GM12891 (cell line): ENCODE measurements at places on chromosomes 13 and 19.
A peak's percentile ranks its signal among the peaks of the same experiment; 100 is the strongest.

- DNase-seq, result no peak
Observed at GRCh38 chr19:46958532-46958931, 61.1 kb upstream of the NPAS1 start.

- no peak for DNase-seq
Observed at GRCh38 chr13:89862691-89863036, 1484.8 kb upstream of the MIR17HG start.

- no peak for DNase-seq
Observed at GRCh38 chr19:49971991-49972411, 11.0 kb upstream of the SIGLEC11 start.

GRCh38 chr13:79525064-79525857 lies 44.3 kb downstream of the NDFIP2 start:
- DNase-seq, result no peak

GRCh38 chr13:93727211-93728141 lies 500.9 kb downstream of the GPC6 start:
- DNase-seq, result no peak

DNA sequence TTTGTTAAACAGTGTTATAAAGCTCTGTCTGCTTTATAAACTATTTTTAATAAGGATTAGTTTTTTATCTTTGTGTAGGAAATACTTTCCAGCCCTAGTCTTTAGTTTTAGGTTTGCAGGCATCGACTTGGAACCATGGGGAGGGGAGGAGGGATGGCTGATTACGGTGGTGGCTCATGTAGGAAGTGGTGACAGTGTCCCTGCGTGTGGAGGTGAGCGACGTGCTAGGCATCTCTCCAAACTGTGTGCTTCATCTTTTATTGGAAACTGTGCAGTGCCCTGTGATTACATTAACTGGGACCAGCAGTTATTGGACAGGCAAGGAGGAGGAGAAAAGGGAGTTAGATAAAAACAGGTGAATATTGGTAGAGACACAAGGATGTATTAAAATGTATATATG lies 203.8 kb downstream of the ATP8A2 start:
- DNase-seq, result no peak

GRCh38 chr19:711254-711653 lies 2.5 kb downstream of the PALM start:
- DNase-seq, result no peak

DNA sequence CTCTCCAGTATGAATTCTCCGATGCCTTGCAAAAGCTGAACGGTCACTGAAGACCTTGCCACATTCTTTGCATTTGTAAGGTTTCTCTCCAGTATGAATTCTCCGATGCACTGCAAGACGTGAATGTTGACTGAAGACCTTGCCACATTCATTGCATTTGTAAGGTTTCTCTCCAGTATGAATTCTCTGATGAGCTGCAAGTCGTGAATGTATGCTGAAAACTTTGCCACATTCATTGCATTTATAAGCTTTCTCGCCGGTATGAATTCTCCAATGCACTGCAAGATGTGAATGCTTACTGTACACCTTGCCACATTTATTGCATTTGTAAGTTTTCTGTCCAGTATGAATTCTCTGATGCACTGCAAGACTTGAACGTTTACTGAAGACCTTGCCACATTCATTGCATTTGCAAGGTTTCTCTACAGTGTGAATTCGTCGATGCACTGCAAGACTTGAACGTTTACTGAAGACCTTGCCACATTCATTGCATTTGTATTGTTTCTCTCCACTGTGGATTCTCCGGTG lies 20.0 kb upstream of the ZNF841 start:
- no peak for DNase-seq

- no peak for DNase-seq
Observed at GRCh38 chr13:74819549-74819948, 662.4 kb downstream of the TBC1D4 start.

DNA sequence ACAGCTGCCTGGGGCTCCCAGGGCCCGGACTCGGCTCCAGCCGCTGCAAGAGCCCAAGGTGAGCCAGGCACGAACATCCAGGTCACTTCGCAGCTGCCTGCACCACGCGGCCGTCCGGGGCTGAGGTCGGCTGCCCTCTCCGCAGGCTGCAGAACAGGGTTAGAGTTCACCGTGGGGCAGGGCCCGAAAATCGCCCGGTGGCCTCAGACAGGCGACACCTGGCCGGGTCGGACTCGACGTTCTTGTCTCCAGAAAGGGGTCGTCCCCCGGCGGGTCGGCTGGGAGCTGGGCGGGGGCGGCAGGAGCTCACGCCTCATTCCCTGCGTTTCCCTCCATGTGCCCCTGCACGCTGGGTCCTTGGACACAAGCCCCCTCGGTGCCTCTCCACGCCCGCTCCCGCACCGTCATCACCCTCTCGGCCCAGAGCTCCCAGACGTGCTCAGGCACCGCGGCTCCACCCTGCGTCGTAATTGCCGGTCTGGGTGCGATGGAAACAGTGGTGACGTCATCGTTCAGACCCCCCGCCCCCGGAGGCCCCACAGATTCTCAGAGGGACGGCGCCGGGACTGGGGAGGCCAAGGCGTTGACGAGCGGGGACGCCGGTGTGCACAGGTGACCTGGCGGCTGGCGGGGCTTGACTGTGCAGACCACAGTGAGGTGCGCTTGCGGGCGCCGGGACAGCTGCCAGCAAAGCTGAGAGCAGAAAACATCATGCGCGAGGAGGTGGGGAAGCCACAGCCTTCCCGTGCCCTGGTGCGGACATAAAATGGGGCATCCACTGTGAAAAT lies 4.0 kb upstream of the GRIN3B start:
- peak; percentile 69 for DNase-seq

- no peak for DNase-seq
Observed at GRCh38 chr13:104477261-104477660, 1411.0 kb upstream of the SLC10A2 start.

- DNase-seq, result no peak
Observed at GRCh38 chr19:47019431-47020041, at the start of gene NPAS1. Gene NPAS1 (plus strand): TSS chr19:47019837. CDS start chr19:47021048, 1,211 bp downstream.

DNA sequence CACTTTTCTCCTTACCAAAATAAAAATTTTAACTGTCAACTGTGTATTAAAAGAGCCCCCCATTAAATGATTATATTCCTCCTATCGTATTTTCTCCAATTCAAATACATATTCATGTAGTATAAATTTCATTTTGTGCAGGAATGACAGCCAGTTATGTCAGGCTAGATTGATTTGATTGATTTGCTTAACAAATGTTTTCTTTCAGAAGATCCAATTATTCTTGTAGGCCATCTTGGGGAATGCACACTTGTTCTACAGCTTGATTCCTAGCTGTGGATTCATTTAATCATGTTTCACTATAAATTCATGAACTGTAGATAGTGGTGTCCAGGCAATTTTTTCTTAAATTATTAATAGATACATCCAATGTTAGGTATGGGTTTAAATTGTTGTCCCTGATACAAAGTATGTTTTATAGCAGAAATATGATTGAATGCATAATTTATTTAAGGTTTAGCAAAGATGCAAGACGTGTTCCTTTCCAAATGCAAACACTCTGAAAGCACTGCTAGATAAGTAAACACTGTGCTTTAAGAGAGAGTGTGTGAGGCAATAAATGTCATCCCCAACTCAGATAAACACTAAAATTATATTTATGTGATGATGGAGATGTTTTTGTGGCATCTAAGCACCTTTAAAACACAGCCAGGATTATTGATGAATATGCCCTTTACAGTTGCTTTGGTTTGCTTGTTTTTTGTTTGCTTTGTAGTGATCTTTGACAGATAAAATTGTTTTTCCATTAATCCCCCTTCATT lies 531.1 kb downstream of the DCT start:
- DNase-seq, result no peak

- DNase-seq, result no peak
Observed at GRCh38 chr13:108049211-108049610, 166.1 kb downstream of the LIG4 start.

GRCh38 chr13:113029487-113030258 lies 60.7 kb downstream of the MCF2L start:
- DNase-seq, result peak; percentile 66

- no peak for DNase-seq
Observed at GRCh38 chr13:102255409-102255808, 146.4 kb downstream of the FGF14 start.

DNA sequence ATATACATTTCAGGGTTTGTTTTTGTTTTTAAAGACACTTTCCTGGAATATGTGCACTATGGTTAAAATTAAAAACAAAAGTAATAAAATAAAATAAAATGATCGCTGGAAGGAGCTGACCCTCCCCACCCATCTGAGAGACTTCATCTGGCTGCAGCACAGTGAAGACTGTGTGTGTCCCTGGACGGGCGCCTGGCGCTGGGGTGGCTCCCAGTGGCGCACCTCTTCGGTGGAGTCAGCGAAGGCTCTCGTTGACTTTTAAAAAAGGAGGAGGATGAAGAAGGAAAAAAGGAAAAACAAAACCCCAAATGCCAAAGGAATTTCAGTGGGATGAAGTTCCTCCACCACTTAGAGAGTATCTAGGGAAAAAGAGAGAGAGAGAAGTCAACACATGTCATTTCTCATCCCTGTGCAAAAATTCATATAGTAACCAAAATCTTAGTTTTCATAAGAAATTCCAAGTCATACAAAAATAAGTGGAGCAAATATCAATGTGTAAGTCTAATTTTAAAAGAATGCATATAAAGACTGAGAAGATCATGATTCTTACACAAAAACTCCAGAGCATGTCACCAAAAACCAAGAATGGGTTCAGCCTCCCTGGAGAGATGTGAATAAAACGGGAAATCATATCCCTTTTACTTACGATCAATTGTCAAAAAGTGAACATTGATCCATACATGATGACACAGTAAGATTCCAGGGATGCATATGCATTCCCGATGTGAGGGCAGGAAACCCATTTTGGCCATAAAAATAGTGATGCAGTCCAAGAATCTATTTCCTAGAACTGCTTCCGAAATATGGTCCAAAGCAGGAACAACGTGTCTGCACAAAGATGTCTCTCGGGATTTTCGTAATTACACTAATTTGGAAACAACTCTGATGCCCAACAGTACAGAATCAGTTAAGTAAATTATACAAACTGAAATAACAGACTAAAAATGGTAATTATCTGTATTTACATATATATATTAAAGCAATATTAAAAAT lies 123.8 kb downstream of the STK24 start:
- DNase-seq, result no peak

GRCh38 chr19:51161266-51161665 lies 19.2 kb downstream of the SIGLEC7 start:
- no peak for DNase-seq

DNA sequence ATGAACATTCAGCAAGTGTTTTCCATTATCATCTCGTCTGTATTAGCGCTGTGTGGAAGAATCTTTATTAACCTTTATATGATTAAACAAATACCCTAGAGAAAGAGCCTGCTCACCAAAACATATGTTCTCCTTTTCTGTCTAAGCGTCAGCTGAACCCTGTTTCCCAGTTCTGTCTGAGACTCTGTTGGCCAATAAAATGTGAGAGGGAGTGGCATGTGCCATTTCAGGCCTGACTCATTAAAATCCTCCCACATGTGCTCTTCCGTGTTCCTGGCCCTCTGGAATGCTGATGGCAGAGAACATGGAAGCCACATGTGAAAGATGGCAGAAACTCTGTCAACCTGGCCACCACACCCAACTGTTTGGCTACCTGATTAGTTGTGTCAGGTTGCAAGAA lies 181.9 kb upstream of the EDNRB start:
- no peak for DNase-seq

DNA sequence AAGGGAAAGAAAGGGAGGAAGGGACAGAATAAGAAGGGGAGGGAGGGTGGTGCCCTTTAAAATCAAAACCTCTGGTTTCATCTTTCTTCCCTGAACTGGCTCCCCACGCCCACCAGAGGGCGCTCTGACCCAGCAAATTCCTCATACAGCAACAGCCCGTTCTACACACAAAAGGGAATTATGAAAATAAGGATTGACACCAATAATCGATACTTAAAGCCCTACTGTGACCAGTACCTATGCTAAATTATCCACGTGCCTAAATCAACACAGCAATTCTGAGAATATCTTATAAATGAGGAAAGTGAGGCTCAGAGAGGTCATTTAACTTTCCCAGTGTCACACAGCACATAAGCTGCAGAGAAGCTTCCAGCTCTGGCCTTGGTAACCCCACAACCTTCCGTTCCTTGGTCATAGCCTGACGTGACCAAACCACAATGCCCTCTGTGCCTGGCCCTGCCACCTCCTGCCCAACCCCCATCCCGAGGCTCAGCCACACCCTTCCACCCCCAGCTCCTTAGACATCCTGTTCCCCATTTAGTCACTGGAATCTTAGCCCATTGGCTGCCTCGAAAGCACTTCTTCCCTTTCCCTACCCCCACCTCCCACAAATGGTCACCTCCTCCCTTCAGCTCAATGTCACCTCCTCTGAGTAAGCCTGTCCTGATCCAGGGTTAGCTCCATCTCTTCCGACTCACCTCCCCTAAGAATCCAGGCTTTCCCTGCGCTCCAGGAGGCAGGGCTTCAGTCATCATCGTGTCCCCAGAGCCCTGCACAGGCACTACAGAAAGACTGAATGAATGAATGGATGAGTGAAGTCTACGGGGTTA lies 34.2 kb upstream of the PNMA8B start:
- peak; percentile 66 for DNase-seq

DNA sequence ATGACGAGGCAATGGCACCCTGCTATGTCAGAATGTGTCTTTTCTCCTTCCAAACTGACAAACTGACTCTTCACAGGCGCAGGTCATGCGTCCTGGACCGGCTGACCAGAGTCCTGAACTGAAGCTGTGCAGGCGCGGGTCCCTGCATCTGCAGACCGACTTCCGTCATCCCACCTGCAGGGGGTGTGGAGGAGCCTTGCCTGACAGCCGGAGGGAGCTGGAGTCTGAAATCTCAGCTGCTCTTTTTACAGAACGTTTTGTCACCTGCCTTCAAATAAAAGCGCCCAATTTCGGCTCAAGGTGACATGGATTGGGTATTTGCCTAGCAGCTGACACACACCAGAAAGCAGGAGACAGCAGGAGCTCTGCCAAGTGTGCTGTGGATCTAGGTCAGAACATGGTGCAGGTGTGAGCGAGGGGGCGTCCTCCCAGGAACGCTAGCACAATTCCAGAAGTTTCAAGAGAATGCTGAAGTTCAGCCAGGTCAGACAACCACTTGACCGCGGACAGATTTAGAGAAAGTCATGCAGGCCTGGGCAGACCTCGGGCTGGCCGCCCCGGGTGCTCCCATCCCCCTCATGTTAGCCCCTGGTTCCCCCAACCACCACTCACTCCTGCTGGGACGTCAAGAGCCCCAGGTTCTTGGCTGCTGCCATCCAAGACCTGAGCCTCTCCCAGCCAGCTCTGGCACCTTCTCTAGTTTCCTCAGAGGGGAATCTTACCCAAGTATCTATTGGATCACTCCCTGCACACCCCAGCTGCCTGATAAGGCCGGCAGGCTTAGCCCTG lies 32.8 kb downstream of the ELL start:
- no peak for DNase-seq

- no peak for DNase-seq
Observed at GRCh38 chr19:47152632-47153031, 22.0 kb downstream of the SAE1 start.
